ENCODE measurements at places on chromosomes 7 and 10.

DNA sequence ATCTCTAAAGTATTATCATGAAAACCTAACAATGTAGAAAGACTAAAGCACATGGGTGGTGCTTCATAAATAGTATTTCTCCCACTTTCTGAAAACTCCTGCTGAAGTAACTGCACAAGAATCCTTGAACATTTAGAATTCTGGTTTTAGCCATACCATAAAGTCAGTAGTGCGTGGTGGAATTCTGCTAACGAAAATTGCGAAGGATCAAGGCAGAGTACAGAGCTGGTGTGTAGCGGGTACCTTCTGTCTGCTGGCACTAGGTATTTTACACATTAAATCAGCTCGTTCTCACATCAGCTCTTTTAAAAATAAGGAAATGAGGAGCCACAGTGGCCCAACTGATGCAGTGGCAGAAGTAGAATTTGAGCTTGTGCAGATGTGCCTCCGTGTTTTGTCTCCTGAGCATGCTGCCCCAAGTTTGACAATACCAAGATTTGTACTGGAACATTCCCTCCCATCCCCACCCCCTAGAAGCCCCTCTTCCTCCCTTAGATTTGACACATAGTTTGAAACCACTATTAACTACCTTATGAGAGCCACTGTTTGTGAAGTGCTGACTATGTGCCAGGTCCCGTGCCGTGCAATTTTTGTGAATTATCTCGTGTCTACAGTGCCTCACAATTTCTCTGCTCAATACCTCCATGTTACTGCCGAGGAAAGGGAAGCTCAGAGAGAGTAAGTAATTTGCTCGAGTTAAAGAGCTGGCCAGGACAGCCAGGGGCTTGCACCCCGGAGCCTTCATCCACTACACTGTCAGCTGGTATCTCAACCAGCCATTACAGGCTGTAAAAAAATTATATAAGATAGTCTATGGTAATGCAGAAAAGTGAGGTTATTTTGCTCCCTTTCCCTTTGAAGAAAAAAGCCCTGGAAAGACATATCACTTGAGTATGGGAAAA, 66.9 kb downstream of the EGFR start:
- no peak for DNase-seq

DNA sequence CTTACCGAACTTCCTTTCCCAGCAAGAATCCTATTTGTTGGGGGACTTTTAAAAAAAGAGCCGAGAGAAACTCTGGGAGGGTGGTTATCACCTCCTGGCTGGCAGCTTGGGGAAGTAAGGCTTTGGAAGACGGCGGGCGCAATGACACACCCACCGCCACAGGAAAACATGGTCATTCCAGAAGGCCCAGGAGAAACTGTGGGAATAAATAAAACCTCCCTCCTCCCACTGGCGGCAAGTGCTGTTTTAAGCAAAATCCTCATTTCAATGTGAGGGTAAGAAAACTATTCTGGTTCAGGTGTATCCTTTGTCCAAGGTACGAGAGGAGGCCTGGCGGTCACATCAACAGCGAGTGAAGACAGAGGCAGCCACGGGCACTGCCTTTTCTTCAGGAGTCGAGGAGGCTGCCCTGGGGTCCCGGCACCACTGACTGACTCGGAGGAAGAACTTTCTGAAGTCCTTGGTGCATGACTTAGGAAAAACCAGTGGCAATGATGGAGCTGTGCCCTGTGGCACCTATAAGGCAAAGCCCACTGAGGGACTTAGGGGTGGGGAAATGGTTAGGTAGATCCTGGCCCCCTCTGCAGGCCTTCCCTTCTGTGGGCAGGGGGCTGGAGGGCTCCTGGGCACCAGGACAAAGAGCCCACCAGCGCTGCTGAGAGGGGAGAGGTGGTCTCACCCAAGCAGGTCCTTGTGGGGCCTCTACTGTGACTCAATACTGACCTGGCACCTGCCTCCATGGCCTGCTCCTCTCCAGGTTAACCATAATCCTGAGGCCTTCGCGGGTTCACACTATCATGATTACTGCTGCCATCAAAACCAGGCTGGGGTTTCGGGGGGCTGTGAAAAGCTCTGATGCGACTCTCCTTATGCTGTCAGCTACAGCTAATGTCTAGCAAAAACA, 21.4 kb downstream of the DNAJB12 start:
- peak; percentile 24 for DNase-seq

DNA sequence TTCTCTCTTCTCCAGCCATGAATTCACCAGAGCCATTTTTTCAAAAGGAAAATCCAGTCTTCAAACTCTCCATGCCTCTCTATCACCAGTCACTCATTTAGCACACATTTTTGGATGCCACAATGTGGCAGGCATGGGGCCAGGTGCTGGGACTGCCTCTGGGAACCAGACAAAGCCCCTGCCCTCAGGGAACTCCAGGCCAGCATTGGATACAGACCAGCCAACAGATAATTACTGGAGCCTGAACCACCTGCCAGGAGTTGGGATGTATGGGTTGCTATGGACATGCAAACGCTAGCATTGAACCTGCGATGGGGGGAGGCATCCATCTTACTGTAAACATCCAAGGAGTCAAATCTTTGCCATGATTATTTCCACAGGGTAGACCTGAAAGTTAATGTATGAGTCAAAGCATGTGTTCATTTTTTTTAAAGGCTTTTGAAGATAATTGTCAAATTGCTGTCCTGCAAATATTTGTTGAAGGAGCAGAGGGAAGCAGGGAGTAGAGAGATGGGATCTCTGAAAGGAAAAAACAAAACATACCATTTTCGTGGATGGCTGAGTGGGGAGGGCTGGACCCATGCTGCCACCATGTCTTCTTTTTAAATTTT, 43.2 kb downstream of the SRRM3 start:
- no peak for DNase-seq

GRCh38 chr10:116800286-116800929, 48.9 kb upstream of the ENO4 start:
- no peak for DNase-seq

DNA sequence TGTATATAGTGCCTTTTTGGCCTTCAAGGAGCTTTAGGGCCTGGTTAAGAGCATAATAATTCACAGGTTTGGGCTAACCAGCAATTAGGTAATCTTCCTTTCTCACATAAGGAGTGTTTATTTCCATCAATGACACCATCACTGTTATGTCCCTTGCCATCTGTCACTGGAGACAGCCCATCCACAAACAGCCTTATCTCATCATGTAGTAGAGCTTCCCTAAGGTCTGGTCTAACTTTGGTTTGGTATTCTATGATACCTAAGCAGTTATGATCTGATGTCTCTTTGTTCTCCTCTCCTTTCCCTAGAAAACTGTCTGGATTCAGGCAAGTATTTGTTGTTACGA, 26.4 kb downstream of the MAPK8 start:
- DNase-seq: no peak

GRCh38 chr10:22370320-22370719, 25.0 kb downstream of the SPAG6 start:
- DNase-seq: no peak

DNA sequence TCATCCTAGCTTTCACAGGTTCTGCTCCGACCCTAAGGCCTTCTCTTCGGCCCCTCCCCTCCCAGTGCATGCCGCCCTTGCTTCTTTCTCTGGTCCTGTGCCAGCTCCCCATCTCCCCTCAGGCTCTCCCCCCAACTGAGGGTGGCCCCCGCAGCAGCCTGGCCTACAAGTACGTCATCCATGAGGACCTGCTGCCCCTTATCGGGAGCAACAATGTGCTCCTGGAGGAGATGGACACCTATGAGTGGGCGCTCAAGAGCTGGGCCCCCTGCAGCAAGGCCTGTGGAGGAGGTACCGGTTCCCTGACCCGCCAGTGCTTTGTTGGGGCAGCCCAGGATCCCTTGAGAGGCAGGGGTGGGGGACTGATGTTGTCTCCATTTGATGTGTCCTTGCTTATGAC, 33.8 kb downstream of the TBATA start:
- no peak for DNase-seq

DNA sequence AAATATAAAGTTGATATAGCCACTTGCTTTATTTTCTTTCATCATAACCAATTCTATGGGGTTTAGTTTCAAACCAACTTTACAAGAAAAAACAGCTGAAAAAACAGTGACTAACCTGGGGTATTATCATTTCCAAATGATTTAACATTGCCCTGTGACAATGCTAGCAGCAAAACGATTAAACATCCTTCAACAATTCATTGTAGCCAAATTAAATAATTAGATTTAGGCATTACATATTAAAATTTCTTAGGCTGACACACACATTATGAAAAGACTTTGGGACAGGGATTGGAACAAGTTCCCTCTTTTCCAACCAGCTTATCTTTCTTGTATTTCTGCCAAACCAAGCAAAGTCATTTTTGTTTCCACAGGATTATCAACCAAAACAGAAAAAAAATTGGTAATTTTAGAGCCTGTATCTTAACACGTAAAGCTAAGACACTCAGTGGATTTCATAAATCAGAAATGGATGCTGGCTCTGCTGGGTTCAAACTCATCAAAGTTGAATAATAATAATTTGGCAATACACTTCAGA, 84.0 kb downstream of the SEMA3D start:
- no peak for DNase-seq

Measured in anterior cingulate cortex (tissue), 58 donors.